Endothelial cell (in vitro differentiated cells): ENCODE measurements at places on chromosomes 13 and 19.

GRCh38 chr19:12838182-12838885 lies at the start of gene MAST1:
TSS of gene MAST1 (plus strand) at chr19:12838515. CDS start at chr19:12838573, 58 bp downstream.
- peak; percentile 68 for DNase-seq
- peaks cover 7% of the 10 kb centered on the region for H3K36me3 ChIP-seq
- H3K4me1 ChIP-seq = peaks cover 16% of the 10 kb centered on the region
- peaks cover 38% of the 10 kb centered on the region for H3K27me3 ChIP-seq
- H3K4me3 ChIP-seq = peak within 1 kb of the TSS; percentile 85
- H3K27ac ChIP-seq = no peak within 1 kb of the TSS

- no peak overlapping the region for H3K27ac ChIP-seq
- no peaks in the 10 kb centered on the region for H3K4me1 ChIP-seq
- no peak overlapping the region for H3K4me3 ChIP-seq
- H3K36me3 ChIP-seq = no peaks in the 10 kb centered on the region
- peaks cover 15% of the 10 kb centered on the region for H3K27me3 ChIP-seq
These were observed 10.4 kb downstream of the APC2 start for GRCh38 chr19:1460033-1460995.

DNA sequence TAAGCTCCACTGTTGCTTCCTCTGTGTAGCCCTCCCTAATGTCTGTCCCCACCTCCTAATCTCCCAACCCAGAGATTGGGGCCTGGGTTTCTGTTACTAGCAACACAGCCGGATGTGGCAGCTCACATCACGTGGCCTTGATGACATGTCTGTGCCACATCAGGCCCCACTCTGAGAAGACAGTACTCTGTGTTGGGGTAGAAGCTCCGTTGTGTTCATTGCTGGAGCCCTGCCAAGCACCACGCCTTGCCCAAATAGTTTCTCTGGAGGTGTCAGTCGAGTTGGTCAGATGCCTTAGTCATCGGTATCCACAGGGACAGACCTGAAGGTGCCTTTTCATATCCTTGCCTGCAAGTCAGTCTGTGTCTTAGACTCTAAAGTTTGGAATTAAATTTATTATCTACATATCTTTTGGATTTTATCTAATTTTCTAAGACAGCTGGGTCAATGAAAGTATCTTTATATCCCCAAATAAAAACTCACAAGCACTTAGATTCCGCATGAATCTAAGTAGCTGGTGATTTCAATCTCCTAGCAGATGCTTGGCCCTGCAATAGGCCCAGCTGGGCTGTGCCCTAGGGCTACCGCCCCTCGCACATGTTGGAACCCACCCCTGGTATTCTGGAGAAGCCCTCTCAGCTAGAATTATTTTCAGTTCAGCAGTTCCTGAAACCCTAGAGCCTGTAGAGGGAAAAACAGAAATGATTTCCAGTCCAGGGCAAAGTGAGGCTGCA lies 204.0 kb upstream of the TSHZ3 start:
- no peaks in the 10 kb centered on the region for H3K4me1 ChIP-seq
- H3K4me3 ChIP-seq = no peak overlapping the region
- DNase-seq = no peak
- H3K36me3 ChIP-seq = no peaks in the 10 kb centered on the region
- H3K27ac ChIP-seq = no peak overlapping the region

- H3K36me3 ChIP-seq = peaks cover 10% of the 10 kb centered on the region
- DNase-seq = peak; percentile 52
- no peak overlapping the region for H3K27ac ChIP-seq
- peak overlapping the region; percentile 98 for H3K4me3 ChIP-seq
These were observed 689 bp downstream of the ING1 start for GRCh38 chr13:110713981-110714796.

DNA sequence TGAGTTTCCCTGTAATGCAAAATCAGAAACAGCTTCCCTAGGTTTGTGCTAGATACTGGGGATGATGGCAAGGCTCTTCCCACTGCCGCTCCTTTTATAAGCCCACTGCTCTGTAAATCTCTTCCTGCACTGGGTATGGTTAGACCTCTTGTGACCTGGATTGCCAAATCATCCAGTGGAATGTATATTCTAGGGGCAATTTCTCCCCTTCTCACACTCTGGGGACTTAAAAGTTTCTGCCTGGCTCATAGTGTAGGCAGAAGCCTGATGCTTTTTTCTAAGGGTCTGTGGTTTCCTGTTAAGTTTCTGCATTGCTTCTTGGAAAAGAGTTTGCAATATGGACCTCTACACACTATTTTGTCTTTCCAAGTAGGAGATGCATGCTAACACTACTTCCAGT lies 1582.0 kb upstream of the PCDH20 start:
- H3K36me3 ChIP-seq = no peaks in the 10 kb centered on the region
- no peak overlapping the region for H3K4me3 ChIP-seq
- no peaks in the 10 kb centered on the region for H3K4me1 ChIP-seq
- H3K27me3 ChIP-seq = no peaks in the 10 kb centered on the region

DNA sequence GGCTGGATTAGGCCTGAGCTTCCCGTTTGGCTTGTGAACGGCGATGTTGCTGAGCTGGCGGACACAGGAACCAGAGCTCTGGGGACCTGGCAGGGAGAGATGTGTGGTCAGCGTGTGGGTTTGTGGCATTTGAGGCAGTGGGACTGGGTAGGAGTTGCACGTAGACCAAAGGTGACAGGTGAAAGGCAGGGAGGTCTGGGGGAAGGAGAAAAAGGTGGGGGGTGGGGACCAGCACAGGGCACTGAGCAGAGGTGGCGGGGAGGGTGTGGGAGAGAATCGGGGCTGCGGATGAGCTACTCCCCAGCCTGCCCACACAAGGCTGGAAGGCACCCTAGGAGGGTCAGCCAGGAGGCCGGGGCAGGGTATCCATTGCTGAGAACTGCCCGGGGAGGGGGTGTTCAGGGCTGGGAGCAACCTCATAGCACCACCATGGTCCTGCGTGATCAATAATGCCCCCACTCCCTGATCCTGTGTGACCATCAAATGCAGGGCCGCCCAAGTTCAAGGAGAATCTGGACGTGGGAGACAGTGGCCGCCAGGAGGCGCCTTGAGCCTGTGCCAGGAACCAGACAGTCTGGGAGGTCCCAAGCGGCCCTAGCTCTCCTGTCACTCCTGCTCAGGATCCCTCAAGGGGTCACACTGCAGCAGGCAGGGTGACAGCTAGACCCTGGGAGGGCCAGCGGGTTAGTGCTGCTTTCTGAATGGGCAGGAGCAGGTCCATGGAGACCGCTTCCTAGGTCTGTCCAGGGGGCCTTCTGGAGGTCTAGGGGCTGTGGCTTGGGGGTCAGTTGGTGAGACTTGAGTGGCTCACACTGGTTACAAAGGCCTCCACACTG lies 12.8 kb upstream of the SELENOW start:
- peaks cover 16% of the 10 kb centered on the region for H3K4me1 ChIP-seq
- H3K36me3 ChIP-seq = peaks cover 4% of the 10 kb centered on the region

DNA sequence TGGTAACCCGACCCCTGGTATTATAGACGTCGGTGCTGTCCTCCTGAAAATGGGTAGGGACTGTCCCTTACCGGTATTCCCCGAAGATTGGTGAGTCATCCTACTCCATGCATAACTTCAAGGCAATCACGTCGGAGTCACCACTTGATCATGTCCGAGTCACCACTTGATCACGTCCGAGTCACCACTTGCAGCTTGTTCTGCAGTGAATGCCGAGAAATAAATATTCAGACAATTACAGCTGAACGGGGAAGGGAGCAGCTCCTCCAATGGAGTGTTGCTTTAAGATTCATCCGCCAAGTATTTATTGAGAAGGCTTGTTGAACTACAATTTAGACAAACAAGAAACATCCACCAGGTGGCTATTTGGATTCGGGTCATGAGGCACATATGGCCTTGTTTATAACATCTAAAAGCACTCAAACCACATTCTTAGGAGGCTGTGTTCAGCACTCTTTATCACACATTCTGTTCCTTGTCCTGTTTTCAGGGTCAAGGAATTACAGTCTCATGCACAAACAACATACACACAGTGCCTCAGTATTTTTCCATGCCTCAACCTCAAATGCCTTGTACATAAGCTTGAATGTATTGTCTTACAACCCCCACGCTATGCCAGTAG lies 43.1 kb downstream of the ZNF726 start:
- no peaks in the 10 kb centered on the region for H3K4me1 ChIP-seq
- H3K27me3 ChIP-seq = peaks cover 2% of the 10 kb centered on the region
- H3K36me3 ChIP-seq = no peaks in the 10 kb centered on the region
- H3K27ac ChIP-seq = no peak overlapping the region
- no peak overlapping the region for H3K4me3 ChIP-seq

GRCh38 chr13:76533251-76533650 lies 353.0 kb downstream of the KCTD12 start:
- no peak overlapping the region for H3K27ac ChIP-seq
- no peak overlapping the region for H3K4me3 ChIP-seq
- no peaks in the 10 kb centered on the region for H3K36me3 ChIP-seq
- peaks cover 3% of the 10 kb centered on the region for H3K27me3 ChIP-seq

DNA sequence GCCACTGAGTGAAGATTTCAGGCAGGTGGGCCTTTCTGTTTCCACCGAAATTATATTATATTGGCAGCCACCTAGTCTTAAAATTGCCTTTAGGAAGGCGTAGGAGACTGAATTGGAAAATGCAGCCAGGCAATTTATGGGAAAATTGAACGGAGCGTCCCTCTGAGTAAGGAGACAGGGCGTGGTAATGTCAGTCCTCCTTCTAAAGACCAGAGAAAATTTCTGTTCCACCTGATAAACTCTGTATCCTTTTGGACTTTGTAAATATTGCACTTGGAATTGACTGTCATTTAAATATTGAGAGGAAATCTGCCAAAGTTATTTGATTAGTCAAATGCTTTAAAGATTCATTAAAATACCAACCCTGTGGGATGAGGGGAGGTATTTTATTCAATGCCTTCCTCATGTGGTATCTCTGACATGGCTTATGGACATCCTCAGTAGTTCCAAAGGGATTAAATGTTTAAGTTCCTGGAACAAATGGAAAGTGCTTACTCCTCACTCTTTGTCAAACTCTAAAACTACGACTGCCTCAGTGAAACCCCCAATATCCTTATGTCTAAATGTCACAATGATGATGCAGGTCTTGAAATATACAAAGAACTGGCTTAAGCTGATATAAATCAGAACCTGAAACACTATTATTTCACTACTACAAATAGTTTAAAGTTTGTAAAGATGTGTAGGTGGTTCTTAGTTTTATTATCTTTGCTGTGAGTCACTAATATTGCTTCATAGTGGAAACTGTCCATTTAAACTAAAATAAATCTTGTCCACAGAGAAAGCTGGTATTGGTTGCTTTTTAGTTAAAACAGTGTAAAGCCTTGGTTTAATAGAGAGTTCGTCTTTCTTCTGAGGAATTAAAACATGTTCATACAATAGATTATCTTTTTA lies 203.2 kb downstream of the FGF14 start:
- H3K27ac ChIP-seq = no peak overlapping the region
- no peak overlapping the region for H3K4me3 ChIP-seq
- H3K36me3 ChIP-seq = no peaks in the 10 kb centered on the region
- DNase-seq = no peak
- peaks cover 2% of the 10 kb centered on the region for H3K27me3 ChIP-seq
- H3K4me1 ChIP-seq = peaks cover 7% of the 10 kb centered on the region
